ENCODE measurements at places on chromosomes 11 and 22.
A peak's percentile ranks its signal among the peaks of the same experiment; 100 is the strongest.

DNA sequence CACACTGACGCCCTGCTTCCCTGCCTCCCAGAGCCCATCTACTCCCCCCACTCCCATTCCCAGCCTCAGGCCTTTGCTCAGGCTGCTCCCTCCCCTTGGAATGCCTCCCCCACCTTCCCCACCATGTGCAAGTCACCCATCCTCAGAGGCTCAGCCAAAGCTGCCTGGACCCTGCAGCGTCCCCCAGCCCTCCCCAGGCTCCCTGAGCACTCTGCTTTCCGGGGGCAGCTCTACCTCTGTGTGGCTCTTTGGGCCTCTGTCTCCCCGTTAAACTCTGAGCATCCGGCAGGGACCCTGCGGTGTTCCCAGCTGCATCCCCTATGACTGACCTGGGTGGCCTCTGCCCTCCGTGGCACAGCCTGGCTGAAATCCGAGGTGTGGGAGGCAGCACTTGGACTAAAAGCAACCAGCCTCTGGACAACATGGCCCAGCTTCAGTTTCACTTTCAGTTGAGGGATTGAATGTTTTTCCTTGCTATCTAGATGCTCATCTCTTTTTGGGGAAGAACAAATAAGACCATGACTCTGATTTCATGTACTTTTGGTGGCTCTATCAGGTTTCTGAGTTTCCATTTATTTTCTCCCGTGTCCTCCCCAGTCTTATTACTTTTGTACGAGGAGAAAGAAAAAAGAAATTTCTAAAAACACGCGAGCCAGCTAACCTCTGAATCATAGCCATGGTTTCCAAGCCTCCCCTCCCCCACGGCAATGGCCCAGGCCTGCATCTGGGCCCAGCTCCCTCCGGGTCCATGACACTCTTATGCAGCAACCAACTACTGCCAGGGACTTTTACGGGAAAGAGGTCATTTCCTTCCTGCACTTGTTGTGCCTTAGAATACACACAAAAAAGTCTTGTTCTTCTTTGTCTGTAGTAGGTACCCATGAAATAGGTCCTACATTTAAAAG lies 3.8 kb downstream of the APOL3 start:
- DNase-seq = peak; percentile 29

DNA sequence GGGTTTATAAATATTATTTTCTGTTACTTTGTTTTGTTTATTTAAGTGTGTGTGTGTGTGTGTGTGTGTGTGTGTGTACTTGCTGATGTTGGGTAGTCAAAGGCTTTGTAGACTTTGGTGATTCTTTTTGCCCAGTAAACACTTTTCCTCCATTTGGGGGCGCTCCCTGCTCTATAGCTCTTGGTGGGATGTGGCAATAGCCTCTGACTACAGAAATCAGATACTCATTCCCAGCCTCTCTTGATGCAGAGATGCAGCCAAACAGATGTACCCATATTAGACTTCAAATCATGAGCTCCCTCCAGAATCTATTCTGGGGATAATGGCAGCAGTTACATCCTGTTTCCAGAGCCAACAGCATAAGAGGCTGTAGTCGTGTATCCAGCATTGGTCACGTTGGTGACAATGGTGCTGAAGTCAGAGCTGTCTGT lies 33.4 kb upstream of the APOL5 start:
- DNase-seq = no peak

DNA sequence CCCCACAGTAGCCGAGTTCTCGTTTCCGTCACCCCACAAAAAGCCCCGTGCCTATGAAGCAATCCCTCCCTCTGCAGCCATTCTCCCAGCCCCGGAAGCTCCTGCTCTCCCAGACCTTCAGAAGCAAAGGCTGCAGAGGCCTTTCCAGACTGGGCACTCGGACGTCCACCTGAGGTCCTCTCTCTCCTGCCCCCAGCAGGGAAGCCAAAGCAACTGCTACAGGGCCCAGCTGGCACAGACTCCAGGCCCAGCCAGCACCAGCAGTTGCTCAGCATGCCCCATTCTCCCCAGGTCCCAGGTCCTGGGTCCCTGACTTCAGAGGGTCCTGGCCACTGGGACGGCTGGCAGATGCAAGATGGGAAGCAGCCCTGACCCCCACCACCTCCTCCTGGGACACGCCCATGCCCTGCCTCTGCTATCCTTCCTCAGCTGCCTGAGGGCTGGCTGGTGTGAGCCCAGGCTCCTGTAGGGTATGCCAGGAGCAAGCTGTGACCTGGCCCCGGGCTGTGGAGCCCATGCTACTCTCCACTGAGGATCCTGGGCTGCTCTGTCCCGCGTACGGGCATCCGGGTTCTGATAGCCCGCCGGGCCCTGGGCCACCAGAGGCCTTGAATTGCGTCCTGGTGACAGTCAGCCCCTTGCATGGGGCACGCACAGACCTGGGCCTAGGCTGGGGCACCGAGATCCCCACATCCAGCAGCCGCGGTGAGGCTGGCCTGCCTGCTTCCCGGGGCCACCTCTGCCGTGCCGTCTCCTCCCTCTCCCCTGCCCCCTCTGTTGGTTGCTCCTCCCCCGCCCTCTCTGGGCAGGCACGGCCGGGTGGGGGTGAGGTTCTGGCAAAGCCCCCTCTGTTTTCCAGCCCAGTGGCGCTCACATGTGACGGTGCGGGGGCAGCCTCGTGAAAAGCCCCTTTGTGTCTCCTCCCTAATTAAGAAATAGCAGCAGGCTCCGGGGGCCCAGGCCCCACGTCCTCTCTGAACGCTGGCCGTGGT lies 1310.3 kb downstream of the BRD1 start:
- DNase-seq = no peak

DNA sequence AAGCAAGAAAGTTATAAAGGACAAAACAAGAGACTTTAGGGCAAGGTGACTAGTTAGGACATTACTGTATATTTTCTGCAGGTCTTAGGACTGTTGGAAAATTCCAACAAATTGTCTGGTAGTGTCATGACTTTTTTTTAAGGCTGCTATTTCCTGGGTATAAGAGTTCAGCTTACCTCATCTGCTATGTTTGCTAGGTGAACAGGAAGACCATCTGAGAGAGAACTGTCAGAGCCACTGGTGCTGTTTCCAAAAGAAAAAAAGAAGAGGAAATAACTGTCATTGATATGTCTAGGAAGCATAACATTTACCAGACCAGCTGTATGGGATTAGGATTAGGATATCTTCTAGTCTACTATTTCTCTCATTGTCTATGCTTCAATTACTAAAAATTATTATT lies 26.3 kb upstream of the MTCH2 start:
- no peak for DNase-seq

- DNase-seq = no peak
These were observed 13.5 kb downstream of the ZBED5 start for GRCh38 chr11:10844356-10844755.

DNA sequence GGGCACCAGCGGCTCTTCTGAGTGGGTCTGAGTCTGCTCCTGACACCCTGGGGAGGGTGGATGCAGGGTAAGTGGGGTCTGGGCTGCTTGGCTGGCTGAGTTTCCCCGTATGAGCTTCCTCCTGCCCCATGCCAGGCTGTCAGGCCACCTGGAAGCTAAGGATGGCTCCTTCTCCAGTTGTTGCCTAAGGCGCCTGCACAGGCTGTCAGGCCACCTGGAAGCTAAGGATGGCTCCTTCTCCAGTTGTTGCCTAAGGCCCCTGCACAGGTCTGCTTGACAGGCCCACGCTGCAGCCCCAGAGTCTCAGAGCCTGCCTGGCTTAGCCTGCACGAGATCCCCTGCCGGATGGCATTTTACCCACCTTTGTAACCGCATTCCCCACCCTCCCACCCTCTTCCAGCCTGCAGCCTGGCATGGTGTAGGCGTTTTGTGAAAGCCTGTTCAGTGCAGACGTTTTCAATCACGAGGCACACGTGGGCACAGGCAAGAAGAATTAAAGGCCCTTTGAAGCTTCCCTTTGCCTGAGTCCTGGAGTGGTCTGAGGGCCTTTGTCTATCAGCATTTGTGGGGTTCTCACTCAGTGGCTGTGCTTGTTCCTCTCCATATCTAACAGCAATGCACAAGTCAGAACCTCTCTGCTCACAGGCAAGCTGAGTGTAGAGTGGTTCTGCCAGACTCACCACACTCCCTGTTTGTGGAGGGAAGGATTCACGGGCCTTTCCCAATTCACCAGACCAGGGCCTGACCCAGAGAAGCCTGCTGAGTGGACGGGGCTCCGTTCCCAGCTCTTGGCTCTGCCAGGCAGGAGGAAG lies 40.2 kb upstream of the B3GAT1 start:
- no peak for DNase-seq

- DNase-seq = peak; percentile 34
These were observed 695 bp downstream of the PEX26 start for GRCh38 chr22:18078329-18079041.

DNA sequence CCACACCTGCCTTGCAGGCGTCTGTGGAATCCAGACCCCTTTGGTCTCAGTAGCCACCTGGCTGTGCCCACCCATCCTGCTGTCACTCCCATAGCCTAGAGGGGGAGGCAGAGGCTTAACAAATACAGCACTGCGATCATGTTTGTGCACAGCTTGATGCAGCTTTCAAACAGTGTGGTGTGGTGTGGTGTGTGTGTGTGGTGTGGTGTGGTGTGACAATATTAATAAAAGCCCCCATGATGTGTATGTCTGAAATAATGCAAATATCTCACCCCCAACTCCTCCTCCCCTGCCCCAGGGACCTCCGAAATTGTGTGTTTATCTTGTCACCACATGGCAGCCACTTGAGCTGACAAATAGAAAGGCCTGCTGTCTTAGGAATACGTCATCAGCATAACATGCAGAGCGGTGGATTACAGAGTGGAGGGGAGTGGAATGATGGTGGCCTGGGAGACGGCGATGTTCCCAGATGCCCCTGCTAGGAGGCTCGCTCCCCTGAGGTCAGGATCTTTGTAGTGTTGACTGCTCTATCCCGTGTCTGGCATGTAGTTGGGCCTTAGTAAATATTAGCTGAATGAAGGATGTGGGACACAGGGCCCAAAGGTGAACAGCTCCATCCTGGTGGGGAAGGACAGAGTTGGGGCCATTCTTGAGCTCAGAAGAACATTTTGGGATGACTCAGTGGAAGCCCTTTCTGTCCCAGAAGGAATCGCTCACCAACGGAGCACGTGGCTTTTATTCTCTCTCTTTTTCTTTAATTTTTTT lies 2.8 kb downstream of the PDXP start:
- no peak for DNase-seq

GRCh38 chr22:40967111-40967760 lies 16.1 kb downstream of the RBX1 start:
- DNase-seq = no peak

- DNase-seq = no peak
These were observed 64.2 kb downstream of the MED15 start for GRCh38 chr22:20571531-20572007.

DNA sequence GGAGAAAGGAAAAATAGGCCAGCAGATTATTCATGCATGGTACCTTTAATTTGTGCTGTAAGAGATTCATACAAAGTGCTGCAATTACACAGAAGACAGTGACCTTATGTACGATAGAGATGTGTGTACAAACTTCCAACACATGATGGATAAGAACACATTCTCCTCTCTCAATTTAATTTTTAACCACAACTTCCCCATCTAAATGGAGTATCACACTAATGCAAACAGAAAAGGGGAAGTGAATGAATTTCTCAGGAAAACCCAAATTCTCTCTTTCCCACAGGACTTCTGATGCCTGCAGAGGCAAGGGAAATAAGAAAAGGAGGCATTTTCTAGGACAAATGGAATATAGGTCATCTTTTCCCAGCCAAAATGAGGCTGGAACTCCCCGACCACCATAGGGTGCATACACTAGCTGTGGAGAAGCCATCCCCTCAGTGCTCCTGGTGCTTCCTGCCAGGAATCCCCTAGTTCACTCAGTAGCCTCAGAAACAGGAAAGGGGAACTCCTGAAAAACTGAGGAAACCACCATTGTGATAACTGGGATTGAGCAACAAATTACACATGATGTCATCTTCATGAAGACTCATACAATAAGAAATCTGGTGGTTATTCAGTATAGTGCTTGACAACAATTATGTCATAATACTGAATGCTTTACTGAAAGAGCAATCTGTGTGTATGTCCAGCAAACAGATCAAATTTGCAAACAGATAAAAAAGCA lies 22.4 kb downstream of the MMP10 start:
- no peak for DNase-seq

GRCh38 chr11:45881708-45882368 lies 3.6 kb upstream of the MAPK8IP1 start:
- DNase-seq = no peak

DNA sequence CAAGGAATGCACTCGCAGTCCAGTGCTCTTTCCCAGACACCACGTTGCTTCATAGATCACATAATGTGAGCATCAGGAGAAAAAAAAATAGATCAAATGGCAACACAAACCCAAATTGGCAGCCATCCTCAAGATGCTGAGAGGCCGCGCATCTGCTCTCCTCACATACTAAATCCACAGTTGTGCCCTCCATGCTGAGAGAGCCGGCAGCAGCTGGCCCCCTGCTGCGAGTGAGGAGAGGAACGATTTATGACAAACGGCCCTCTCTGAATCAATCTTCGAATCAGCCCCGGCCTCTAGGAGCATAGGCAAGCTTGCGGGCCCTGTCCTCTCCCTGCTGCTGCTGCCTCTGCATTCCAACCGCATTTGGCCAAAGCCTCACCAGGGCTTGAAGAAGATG lies 159.9 kb upstream of the TENM4 start:
- no peak for DNase-seq

GRCh38 chr11:117564321-117564720 lies 232.7 kb downstream of the DSCAML1 start:
- DNase-seq = no peak

GRCh38 chr11:12914400-12914912 lies 94.7 kb upstream of the RASSF10 start:
- DNase-seq = no peak

DNA sequence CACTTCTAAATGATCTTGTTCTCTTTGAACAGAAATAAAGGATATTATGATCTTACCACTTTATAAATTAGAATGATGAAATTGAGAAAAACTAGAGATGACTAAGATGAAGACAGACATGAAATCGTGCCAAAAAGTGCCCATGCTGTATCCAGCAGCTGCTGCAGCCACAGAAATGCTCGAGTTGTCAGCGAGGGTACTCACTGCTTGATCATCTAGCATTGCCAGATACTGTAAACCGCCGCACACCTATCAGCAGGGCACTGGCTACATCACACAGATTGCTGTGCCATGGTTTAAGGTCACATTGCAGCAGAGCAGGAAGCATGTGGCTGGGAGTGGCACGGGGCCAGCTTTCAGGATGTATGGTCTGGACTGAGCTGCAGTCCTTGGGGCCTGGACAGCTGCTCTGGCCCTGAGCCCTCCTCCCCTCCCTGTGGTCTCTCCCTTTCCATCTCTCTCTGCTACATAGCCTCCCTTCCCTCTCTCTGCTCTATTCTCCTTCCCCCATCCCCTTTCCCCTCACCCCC lies 51.0 kb upstream of the SEPTIN5 start:
- DNase-seq = no peak

- no peak for DNase-seq
These were observed 648 bp downstream of the KCNJ11 start for GRCh38 chr11:17387811-17388210.

GRCh38 chr11:26086028-26086427 lies 245.9 kb upstream of the ANO3 start:
- no peak for DNase-seq

- DNase-seq = no peak
These were observed 29.5 kb upstream of the CCDC34 start for GRCh38 chr11:27392278-27393114.

- no peak for DNase-seq
These were observed at the start of gene CARD10 for GRCh38 chr22:37519268-37520195. Gene CARD10, minus strand, starts transcription at chr22:37519415. Its CDS starts 215 bp downstream, at chr22:37519200.

- DNase-seq = no peak
These were observed 1.9 kb upstream of the GRAP2 start for GRCh38 chr22:39898997-39899396.

- no peak for DNase-seq
These were observed 491.5 kb upstream of the LUZP2 start for GRCh38 chr11:24005202-24005876.

Data from activated gamma-delta T cell (primary cell).